ENCODE measurements at places on chromosomes 13 and 19. TPM values are rescaled to one million over a fixed set of nuclear protein-coding genes. Genes with fewer than 3 reads are reported as not detected.

GRCh38 chr13:28339419-28339818 lies 155.5 kb downstream of the FLT1 start:
- no peak for DNase-seq

DNA sequence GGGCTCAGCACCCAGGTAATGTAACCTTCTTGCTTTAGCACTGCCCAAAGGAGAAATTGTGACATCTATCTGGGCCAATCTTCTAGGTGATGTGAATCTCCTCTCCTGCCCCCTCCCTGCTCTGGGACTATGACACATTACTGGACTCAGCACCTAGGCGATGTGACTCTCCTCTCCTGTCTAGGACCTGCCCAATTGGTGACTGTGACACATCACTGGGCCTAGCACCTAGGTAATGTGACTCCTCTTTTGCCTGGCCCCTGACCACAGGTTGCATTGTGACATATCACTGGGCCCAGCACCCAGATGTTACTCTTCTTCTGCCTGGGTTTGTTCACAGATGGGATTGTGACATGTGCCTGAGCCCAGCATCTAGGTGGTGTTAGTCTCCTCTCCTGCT lies 45.0 kb downstream of the ZNF85 start:
- no peak for DNase-seq

- no peak for DNase-seq
Observed at GRCh38 chr19:43553656-43554055, 20.7 kb downstream of the ZNF575 start.

DNA sequence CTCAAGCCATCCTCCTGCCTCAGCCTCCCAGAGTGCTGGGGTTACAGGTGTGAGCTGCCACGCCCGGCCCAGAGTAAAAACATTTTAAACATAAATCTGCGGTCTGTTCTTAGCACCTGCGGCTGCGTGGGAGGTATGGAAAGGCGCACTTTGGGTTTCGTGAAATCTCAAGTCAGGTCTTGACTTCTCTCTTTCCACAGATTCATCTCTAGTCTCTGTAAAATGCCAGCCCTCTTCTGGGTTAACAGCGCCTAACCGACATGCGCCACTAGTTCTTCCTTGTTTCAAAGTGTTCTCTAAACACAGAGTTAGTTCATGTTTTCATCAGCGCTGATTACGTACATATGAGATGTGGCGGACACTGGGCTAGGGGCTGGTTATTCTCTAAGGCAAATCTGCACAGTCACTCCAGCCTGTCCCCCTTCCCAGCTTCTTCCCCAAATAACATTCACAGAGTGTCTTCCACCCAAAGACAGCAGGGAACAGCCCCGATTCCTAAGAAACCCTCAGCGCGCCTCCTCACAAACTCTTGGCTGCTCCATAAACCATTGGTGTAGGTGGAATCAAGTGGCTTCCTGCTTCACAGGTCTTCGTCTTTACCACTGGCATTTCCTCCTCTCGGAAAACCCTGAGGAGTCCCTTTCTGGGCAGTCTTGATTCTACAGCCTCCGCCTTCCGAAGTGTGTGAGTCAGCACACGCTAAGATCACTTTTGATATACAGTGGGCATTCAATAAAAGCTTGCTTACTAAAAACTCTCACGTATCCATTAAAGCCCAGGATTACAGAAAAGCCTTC lies 1.4 kb downstream of the PARP4 start:
- DNase-seq = no peak

DNA sequence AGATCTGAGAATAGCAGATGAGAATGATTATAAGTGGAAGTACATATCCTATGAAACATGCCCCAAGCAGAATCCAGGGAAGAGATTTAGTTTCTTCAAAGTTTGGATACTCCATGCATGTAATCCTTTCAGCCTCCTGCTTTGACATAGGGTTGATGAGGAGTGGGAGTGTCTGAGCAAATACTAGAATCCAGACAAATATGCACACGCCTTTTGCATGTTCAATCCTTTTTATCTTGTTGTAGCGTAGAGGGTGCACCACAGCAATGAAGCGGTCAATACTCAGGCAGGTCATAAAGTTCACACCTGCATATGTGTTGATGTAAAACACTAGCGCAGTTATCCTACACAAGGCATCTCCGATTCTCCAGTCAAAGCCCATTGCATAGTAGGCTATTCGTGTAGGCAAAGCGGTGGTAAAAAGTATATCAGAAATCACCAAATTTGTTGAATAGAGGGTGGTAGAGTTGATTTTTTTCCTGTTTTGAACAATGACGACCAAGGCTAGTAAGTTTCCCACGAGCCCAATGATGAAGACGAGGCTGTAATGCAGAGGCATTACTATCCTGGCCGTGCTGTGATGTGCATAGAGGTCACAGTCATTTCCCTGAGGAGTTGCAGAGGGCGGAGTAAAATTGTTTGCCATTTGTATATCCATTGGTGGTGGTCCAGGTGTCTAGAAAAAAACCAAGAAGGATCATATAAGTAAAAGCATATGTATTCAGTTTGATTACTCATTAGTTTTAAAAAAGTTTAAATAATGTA lies 11.5 kb downstream of the GPR183 start:
- no peak for DNase-seq

Gene SKA3
- 16.7 TPM for total RNA-seq

Gene CYP2A6
- total RNA-seq = not detected

Gene KCTD12
- 383 TPM for total RNA-seq

- no peak for DNase-seq
Observed at GRCh38 chr19:38387550-38388348, at the start of gene GGN. Gene GGN (minus strand): TSS chr19:38388034. CDS start chr19:38387261, 773 bp downstream.

Gene RASGRP4
- total RNA-seq = 0.95 TPM

- DNase-seq = no peak
Observed at GRCh38 chr19:2084993-2085720, 11.0 kb downstream of the MOB3A start.

DNA sequence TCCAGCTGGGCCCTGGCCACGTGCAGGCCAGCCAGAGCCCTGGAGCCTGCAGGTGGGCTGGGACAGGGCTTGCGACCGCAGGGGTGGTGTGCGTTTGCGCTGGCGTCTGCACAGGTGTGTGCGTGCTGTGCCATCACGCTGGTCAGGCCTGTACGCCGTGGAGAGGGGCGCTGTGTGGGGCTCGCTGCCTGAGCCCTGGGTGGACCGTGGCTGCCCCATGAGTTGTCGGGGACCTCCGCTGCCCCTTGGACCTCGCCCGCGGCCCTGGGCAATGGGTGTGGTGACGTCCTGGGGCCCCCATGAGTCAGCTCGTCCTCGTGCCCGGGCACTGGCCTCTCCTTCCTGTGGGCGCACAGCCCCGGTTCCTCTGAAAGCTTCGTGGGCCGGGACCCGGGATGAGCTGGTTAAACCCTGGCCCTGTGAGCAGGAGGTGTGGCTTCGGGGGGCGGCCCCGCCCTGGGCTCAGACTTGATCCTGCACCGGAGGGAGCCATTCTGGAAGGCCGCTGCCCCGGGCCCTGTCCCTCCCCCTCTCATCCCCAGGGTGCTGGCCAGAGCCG lies 6.8 kb downstream of the CSNK1G2 start:
- DNase-seq = no peak

DNA sequence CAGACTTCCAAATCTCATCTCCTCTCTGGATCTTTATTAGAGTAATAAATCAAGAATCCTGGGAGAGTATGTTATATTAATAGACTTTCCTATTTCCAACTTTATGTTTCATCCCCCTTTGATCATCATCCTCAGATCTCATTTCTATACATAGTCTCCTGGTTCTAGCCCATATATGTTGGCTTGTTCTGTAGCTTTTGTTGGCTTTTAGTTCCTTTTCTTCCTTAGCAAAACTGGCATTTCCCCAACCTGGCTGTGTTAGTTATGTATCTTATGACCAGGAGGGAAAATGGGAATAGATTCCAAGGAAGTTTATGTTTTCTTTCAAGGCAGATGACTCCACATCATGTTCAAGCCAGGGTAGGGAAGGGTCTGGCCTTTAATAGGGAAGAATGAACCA lies 2464.5 kb downstream of the PCDH9 start:
- no peak for DNase-seq

DNA sequence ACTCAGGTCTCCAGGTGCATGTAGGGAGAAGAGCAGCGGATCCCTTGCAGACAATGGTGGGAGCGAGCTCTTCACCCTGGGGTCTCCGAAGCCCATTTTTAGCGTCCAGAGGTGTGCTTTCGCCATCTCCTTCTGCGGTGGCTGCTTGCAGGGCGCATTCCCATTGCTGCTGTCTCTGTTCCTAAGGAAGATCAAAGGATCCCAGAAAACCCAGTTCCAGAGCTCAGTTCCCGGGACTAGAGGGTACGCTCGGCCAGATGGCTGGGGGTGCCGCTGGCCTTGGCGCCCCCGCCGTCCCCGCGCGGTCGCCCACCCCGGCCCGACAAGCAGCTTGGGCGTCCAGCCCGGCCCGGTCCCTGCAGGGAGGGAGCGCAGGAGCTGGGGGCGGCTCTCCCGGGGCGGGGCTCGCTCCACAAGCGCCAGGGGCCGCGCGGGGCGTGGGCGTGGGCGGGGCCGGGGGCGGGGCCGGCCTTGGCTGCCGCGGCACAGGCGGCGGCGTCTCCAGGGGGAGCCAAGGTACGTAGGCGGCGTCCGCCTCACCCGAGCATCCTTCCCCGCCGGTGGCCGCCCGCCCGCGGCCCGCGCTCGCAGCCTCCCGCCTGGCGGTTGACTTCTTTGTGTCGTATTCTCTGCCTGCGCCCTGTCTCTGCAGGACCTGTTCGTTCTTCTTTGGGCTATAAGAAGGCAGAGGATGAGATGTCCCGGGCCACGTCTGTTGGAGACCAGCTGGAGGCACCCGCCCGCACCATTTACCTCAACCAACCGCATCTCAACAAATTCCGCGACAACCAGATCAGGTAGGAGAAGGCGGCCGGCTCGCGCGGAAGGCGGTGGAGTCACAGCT lies 96.8 kb downstream of the ATP8A2 start:
- no peak for DNase-seq

Gene RETN
- 2.3 TPM for total RNA-seq

GRCh38 chr19:16376649-16377048 lies 52.0 kb downstream of the KLF2 start:
- no peak for DNase-seq

Gene PPP2R1A
- 93.6 TPM for total RNA-seq

- no peak for DNase-seq
Observed at GRCh38 chr19:30044273-30045248, 102.5 kb downstream of the URI1 start.

DNA sequence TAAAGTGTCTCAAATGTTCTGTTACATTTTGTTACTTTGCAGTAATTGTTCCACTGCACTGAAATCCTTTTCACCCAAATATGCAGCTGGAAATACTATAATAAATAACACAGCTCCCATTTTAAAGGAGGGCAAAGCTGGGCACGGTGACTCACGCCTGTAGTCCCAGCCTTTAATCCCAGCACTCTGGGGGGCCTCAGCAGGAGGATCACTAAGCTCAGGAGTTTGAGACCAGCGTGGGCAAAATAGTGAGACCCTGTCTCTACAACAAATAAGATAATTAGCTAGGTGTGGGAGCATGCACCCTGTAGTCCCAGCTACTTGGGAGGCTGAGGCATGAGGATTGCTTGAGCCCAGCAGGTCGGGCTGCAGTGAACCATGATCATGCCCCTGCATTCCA lies 7.5 kb upstream of the UBAC2 start:
- no peak for DNase-seq

GRCh38 chr13:90447034-90447733 lies 900.3 kb upstream of the MIR17HG start:
- no peak for DNase-seq

Measured in urinary bladder (tissue), 4 donors.